A549 treated with Mapracorat at 1 μM for 4 hours (cell line): ENCODE measurements at places on chromosomes 16 and 17. TPM values are rescaled to one million over a fixed set of nuclear protein-coding genes. Genes with fewer than 3 reads are reported as not detected.

Gene SLC35G6
- total RNA-seq, result 0.07 TPM in 1 of 5 replicates, not detected in the others

Gene PMFBP1
- total RNA-seq, result 0.11 to 0.50 TPM (median 0.24 TPM) in 3 of 5 replicates, not detected in the others

Gene ELAC2
- total RNA-seq, result 102 to 106 TPM (median 104 TPM) in 5 replicates

Gene SSTR5
- total RNA-seq, result 0.28 to 0.72 TPM (median 0.35 TPM) in 5 replicates

Gene TP53TG3D
- total RNA-seq, result 0.48 to 1.6 TPM (median 1.2 TPM) in 5 replicates

Gene PIPOX
- total RNA-seq, result 0.26 to 0.28 TPM in 2 of 5 replicates, not detected in the others
